Stimulated activated CD8-positive, alpha-beta memory T cell treated with anti-CD3 and anti-CD28 coated beads, Interleukin-2, amount 100 ng/mL, for 1 hour (primary cell): ENCODE measurements at places on chromosomes 6 and 20.
A peak's percentile ranks its signal among the peaks of the same experiment; 100 is the strongest.

- DNase-seq, result no peak
Observed at GRCh38 chr6:166861304-166861703, 95.0 kb downstream of the RNASET2 start.

GRCh38 chr6:168035661-168036545 lies 38.4 kb downstream of the KIF25 start:
- DNase-seq, result no peak

DNA sequence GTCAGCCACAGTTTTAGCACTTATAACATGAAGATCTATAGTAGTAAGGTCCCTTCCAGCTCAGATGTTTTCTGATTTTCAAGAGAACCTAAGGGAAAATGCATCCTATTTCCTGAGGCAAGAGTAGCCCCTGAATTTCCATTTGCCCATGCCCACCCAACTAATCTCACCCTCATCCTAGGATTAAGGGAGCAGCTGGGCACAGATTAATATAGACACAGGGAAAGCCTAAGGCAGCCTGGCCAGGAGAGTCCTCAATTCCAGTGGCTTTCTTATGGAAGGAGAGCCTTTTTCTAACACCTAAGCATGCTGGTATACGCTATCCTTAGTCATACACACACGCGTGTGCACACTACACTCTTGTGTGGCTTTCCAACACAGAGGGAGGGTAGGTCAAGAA lies 1.5 kb downstream of the APOBEC2 start:
- DNase-seq, result no peak

DNA sequence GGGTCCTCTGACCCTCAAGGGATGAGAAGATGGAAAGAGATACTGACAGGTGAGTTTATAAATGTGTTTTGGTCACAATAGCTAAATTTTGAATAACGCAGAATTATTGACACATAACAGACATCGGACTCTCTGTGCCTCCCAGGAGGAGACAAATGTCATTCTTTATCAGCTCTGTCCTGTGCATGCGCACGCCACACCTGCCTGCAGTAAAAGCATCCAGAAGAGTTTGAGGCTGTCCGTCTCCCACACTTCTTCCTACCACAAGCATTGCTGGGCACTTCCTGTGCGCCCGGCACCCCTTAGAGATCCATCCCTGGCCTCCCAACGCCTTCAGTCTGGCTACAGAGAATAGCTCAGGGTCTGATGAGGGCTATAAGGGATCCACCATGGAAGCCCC lies 81.5 kb upstream of the CST7 start:
- DNase-seq, result no peak

DNA sequence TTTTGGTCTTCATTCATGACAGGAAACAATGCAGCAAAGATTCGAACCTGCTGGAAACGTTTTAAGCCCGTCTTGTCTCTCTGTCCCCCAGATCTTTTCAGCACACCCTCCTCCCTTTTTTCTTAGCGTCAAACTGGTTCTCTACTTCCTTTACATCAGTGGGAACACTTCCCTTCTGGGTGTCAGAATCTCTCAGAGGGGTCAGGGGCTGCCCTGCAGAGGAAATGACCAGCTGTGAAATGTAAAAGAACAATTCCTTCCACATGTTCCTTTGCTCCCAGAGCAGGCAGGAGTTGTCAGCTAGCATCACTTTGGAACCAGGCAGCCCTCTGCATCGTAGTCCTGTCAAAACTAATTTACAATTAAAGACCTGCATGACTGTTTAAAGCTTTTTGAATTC lies 619.0 kb downstream of the TFAP2A start:
- no peak for DNase-seq

DNA sequence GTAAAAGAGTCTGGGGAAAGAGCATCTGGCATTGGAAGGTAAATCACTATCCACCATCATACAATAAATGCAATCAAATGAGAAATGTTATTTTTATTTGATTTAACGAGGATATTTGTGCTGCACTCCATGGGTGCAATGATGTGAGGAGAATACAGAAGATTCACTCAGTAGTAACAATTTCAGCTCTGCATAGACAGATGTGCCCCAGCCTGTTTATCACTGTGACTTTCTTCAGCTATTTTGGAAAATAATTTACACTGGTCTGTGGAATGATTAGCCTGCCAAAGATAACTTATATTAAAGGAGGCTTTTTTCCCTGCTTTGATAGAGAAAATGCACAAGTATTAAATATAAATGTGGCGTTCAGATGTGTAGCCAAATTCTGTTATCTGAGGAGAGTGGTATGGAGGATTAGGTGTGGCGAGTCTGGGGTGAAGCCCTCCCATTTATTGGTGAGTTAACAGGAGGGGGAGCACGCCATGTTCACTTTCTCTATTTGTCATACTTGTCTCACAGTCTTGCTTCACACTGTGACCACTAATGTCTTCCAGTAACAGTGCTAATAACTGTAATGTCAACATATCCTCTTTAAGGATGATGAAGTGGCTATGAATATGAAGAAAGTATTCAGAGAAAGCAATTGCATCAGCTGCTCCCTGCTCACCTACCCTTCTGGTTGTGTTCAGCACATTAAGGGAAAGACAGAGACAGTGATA lies 645.6 kb downstream of the MMUT start:
- DNase-seq, result no peak

GRCh38 chr20:36573798-36574365 lies 485 bp downstream of the TGIF2 start:
- no peak for DNase-seq

DNA sequence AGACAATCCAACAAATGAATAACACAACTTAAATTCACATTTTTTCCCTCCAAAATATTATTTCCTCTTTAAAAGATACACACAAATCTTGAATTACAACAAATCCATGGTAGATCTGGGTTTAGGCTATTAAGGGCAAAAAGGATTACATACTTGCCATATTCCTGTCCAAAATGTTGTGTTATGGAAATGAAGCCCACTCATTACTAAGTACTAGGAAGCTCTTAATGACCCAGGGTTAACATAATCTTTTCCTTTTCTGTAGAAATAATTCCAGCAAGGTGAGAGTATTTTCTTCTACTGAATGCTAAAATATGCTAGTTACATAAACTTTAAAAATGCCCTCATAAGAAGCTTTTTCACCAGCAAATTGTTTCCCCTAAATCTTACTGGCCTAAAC lies 1.6 kb downstream of the SHPRH start:
- no peak for DNase-seq

DNA sequence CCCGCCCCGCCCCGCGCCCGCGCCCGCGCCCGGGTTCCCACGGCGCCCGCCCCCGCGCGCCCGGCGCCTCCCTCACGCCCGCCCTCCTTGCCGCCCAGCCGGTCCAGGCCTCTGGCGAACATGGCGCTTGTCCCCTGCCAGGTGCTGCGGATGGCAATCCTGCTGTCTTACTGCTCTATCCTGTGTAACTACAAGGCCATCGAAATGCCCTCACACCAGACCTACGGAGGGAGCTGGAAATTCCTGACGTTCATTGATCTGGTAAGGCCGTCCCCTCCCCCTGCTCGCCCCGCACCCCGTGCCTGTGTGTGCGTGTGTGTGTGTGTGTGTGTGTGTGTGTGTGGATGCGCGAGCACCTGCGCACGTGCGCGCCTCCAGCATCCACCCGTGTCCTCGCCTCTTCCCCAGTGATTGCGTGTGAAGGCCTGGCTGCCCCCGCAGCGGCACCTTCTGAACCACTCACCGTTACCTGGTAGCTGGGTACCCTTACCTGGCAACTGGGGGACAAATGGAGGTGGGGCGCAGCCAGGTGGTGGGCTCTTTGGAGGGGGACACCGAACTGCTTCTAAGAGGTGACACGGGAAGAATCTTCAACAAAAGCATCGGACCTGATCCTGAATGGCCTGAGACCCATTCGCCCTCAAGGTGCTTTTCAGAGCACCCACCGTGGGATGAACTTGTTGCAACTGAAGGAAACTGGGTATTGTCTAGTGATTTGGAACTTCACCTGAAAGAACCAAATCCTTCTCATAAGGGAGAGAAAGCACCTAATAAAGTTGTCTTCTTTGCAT lies at the start of gene AIG1:
Gene AIG1, plus strand, starts transcription at position 84 of the 791 bp plus-strand sequence. Its CDS starts 37 bp downstream, at position 121.
- DNase-seq, result peak; percentile 41

- DNase-seq, result no peak
Observed at GRCh38 chr20:22924046-22924737, 110.9 kb upstream of the SSTR4 start.

- DNase-seq, result no peak
Observed at GRCh38 chr6:152804150-152804549, 53.6 kb downstream of the VIP start.

DNA sequence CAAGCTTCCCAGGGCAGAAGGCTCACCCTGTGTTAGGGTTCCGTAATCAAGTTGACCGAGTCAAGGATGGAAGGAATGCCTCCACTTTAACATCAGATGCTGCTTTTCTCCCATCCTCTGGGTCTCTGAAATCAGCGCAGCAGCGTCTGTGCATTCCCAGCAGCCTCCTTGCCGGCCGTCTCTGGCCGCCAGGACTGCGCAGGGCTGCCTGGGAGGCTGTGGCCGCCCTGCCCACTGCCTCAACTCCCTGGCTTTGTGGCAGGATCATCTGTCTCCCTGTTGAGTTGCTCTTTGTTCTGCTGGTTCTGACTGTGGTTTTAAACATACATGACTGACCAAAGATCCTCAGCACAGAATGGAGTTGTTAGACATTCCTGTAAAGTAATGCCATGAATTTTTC lies 56.5 kb downstream of the DLL1 start:
- no peak for DNase-seq

- DNase-seq, result no peak
Observed at GRCh38 chr20:16206817-16207216, 366.4 kb downstream of the KIF16B start.

DNA sequence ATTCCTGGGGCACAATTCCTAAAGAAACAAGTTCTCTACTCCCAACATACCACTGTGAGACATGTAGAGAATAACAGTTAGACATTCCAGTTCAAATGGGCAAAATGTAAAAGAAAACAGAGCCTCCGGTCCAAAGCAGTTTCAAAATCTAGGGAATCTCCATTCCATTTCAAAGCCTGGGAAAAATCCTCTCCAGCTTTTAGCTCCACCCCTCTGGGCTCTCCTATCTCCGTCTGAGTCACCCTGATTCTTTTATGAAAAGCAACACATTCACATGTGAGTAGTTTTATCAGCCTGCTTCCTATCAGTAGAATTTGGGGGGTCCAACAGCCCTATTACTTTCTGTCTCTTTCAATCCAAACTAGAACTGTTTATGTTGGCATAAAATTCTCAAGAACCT lies 3.7 kb downstream of the CSNK2A1 start:
- no peak for DNase-seq

- DNase-seq, result no peak
Observed at GRCh38 chr6:100307561-100307960, 157.2 kb downstream of the SIM1 start.

GRCh38 chr20:37308086-37309050 lies 18.9 kb downstream of the MANBAL start:
- DNase-seq, result no peak

- no peak for DNase-seq
Observed at GRCh38 chr20:35644806-35645205, 19.9 kb downstream of the CPNE1 start.

DNA sequence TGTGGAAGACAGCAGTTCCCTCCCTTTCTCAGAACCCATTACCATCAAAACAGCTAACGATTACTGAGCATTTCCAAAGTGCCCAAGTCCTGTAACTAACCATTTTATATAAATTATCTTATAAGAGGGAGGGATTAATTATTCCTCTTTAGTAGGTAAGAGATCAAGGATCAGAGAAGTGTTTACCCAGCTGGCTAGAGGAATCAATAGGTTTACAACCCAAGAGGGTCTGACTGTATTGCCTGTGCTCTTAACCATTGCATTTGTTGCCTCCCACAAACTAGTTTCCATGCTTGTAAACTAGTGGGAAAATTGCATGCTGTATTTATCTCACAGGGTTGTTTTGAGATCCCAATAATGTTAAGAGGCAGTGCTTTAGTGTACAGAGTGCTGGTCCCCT lies 3.7 kb upstream of the DBNDD2 start:
- DNase-seq, result no peak

GRCh38 chr20:23661002-23661429 lies 23.3 kb upstream of the CST3 start:
- no peak for DNase-seq

- DNase-seq, result no peak
Observed at GRCh38 chr6:140586426-140587061, 1212.1 kb upstream of the CITED2 start.

- no peak for DNase-seq
Observed at GRCh38 chr20:8115436-8115835, 16.6 kb upstream of the PLCB1 start.

DNA sequence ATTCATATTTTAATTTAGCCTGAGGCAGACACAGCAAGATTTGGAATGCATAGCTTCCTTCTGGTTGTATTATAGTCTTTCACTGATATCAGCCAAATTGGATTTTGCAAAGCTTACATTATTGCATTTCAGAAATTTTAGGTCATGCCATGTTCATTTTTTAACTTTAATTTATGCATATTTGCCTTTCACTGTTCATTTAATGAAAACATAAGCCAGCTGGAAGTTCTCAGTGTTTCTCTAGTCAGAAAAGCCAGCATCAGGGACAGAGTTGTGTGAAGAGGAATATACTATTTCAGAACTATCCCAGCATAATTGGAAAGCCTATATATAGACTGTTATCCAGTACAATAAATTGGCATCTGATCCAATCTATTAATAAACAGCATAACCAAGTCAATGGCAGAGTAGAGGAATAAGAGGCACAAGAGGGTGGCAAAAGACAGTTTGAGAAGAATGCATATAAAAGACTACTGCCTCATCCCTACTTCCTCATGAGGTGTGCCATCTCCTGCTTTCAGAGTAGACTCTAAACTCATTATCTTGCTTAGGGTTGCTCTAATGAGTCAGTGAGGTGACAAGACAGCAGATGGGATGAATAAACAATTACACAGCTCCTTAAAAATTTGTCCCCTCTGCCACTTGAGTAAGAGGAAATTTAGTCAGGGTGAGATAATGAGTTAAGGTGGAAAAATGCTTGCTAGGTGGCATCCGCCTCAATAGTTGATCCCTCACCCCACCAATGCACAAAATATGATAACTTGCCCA lies 159.8 kb upstream of the HCRTR2 start:
- DNase-seq, result no peak

DNA sequence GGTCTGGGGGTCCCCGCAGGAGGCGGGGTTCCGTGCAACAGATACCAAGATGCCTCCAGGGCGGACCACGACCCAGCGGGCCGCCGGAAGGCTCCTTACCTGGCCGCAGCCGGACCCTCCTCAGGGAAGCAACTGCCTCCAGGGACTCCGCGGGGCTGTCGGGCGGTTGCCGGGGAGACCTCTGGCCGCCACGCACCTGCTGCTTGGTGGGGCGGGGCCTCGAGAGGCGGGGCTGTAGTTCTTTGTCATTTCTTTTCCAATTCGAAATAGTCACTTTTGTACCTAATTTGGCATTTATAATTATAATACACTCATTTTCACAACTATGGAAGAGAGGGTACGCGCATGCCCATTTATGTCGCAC lies 647 bp downstream of the AK9 start:
- DNase-seq, result peak; percentile 25

- DNase-seq, result no peak
Observed at GRCh38 chr6:11042750-11043377, 1.2 kb downstream of the ELOVL2 start.

GRCh38 chr6:28090917-28091586 lies 10.7 kb downstream of the ZNF165 start:
- DNase-seq, result no peak
